ENCODE measurements at places on chromosomes 2 and 18.
A peak's percentile ranks its signal among the peaks of the same experiment; 100 is the strongest.

GRCh38 chr18:58386780-58387179, 242.1 kb downstream of the ALPK2 start:
- DNase-seq = no peak

DNA sequence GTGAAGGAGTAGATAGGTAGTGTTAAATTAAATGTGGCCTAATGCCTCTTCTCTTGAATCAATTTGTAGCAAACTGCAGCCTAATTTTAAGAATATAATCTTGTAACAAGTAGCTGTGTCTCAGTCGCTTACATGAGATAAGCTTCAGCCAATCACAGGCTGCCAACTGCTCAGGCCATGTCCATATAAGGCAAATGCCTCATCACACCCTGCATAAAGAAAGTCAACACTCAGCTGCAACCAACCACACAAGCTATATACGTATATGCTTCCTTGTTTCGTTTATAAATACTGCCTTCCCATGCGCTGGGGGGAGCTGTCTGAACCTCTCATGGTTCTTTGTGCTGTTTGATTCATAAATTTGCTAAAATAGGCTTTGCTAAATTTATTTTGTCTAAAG, 476.3 kb downstream of the TRIB2 start:
- no peak for DNase-seq

DNA sequence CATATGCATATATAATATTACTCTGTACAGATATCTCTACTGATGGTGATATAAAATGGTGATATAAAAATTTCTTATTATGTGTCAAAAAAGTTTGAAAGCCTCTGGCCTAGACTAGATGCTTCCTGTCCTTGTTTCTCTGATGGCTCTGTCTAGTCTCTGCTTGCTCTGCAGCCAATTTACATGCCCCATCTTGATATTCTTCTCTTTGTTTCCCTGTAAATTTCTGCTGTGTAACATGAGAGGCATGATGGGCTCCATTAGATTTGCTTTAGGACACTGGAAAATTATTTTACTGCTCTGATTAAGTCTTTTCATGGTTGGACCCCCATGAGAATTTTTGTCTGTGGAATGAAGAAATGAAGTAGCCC, 24.3 kb downstream of the BABAM2 start:
- DNase-seq = no peak

- DNase-seq = no peak
Measured at GRCh38 chr2:232406556-232407310, at the start of gene ALPG. Gene ALPG, plus strand, starts transcription at chr2:232406844. Its CDS starts 51 bp downstream, at chr2:232406895.

GRCh38 chr2:38430196-38430595, 53.1 kb upstream of the ATL2 start:
- DNase-seq = no peak

- DNase-seq = no peak
Measured at GRCh38 chr18:43442131-43442530, 164.8 kb upstream of the SYT4 start.

DNA sequence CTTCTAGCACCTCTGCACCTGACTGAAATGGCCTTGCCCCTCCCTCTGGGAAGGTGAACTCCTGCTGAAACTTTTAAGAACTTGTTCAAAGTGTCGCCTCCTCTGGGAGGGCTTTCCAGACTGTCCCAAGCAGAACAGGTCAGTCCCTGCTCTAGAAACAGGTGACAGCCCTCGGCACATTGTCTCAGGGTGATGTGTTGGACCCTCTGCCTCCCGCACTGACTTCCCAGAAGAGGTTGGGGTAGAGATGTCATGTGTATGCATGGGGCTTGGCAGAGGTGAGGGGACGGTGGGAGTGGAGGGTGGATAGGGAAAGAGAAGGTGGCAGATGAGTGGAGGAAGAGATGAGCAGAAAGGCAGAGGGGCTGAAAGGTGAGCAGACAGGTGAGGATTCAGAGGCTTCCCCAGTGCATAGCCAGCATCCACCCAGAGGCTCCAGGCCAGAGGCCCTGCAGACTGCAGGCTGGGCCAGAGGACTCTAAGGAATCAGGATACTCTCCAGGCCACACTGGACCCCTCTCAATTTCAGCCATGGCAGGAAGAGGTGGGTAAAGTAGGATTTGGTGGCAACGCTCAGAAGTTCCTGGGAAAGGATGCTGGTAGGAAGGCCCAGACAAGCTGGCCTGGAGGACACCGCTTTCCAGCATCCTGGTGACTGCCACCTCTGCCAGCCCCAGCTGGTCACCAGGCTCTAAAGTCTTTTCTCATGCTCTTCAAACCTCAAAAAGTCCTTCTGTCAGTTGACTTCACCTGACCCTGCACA, 24.8 kb upstream of the TNS1 start:
- DNase-seq = no peak

DNA sequence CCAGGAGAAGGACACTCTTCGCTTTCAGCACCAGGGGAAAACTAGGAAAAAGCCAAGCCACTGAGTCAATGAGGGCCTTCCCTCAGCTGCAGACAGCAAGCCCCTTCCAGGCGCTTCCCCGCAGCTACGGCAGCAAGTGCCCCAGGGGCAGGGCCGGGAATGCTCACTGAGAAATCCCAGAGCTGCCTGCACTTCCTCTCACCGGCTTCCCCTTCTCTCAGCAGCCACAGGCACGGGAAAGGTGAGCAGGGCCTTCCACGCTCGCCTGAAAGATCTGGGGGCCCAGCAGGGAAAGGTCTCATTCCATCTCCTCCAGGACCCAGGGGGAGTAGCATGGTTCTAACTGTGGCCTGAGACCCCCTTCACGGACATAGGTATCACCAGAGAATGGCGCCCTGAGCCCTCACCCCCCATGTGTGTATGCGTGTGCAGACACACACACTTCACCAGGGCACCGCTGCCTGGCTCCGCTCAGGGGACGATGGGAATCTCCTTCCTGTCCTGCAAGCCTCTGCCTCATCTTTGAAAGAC, 29.6 kb upstream of the FOSL2 start:
- DNase-seq = no peak

DNA sequence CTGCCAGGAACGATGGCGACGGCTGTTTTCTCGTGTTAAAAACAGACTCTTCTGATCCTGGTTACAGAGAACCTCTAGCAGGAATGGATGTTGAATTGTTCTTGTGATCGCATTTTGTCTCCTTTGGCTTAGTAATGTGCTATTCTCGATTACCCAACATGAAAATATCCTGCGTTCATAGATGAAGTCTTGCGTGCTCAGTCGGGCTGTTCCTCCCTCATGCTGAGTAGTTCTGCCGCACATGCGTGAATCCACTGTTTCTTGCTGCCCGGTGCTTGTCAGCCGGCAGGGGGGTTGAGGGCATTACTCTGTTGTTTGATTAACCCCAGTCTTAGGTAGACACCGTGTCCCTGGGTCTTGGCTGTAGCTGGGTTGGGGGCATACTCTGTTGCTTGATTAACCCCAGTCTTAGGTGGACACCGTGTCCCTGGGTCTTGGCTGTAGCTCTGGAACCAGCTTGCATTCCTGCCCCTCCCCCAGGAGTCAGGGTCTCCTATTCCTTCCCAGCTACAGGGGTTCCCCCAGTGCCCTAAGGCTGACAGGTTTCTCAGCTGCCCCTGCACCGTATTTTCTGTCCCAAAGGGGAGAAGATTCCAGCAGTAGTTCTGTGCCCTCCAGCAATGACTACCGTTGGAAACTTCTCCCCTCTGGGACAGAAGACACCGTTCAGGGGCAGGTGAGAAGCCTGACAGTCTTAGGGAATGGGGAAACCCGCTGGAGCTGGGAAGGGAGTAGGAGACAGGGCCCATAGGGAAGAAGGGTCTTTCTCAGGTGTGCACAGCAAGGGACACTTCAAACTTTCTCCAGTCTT, 22.1 kb upstream of the ASB1 start:
- DNase-seq = no peak

- DNase-seq = no peak
Measured at GRCh38 chr2:74739129-74739528, 85.1 kb downstream of the SEMA4F start.

DNA sequence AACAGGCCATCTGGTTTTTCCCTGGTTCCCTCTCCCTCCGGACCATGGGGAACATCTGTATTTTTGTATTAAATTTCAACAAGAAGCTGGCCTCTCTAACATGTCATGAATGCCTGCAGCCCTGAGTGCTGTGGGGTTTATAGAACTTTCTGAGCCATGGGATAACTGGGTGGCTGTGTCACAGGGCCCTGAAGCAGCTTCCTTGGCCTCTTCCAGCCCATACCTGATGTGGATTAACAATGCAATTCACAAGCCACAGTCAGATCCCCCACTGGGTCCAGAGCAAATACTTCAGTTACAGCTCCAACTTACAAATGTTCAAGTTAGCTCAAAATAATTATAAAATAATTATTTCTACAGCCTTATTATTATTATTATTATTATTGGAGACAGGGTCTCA, 307.8 kb upstream of the CELF4 start:
- no peak for DNase-seq

GRCh38 chr2:228681979-228682378, 500.5 kb upstream of the SPHKAP start:
- DNase-seq = no peak

GRCh38 chr2:11357428-11357972, 13.1 kb upstream of the ROCK2 start:
- no peak for DNase-seq

GRCh38 chr18:57131782-57132181, 15.1 kb upstream of the BOD1L2 start:
- no peak for DNase-seq

- DNase-seq = no peak
Measured at GRCh38 chr2:121902616-121903015, 147.2 kb downstream of the TSN start.

GRCh38 chr18:48393776-48394175, 15.4 kb downstream of the ZBTB7C start:
- no peak for DNase-seq

- no peak for DNase-seq
Measured at GRCh38 chr2:236932831-236933361, 152.8 kb upstream of the COPS8 start.

- no peak for DNase-seq
Measured at GRCh38 chr2:234914371-234915154, 37.3 kb upstream of the SH3BP4 start.

- peak; percentile 66 for DNase-seq
Measured at GRCh38 chr2:231161877-231162329, 36.5 kb upstream of the ARMC9 start.

DNA sequence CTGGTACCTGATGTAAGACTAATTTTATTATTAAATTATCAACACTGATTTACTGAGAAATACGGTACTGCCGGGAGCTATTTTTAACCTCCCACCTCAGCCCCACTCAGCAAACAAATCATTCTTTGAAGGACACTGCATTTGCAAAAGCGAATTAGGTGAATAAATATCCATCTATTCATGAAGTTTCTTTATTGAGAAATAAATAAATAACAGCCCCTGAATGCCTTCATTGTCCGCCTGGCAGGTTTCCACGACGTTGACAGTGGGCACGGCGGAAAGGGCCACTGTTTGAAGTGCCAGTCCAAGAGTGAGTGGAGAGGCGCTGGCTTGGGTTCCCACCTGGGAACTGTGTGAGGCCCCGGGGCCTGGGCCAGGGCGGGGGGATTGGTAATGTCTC, 15.7 kb downstream of the C1QL2 start:
- no peak for DNase-seq

- DNase-seq = no peak
Measured at GRCh38 chr18:72283148-72283925, 260.8 kb downstream of the CBLN2 start.

GRCh38 chr2:182541268-182541667, 114.4 kb upstream of the PDE1A start:
- DNase-seq = no peak

GRCh38 chr2:190722061-190722759, 73.3 kb downstream of the NAB1 start:
- no peak for DNase-seq

DNA sequence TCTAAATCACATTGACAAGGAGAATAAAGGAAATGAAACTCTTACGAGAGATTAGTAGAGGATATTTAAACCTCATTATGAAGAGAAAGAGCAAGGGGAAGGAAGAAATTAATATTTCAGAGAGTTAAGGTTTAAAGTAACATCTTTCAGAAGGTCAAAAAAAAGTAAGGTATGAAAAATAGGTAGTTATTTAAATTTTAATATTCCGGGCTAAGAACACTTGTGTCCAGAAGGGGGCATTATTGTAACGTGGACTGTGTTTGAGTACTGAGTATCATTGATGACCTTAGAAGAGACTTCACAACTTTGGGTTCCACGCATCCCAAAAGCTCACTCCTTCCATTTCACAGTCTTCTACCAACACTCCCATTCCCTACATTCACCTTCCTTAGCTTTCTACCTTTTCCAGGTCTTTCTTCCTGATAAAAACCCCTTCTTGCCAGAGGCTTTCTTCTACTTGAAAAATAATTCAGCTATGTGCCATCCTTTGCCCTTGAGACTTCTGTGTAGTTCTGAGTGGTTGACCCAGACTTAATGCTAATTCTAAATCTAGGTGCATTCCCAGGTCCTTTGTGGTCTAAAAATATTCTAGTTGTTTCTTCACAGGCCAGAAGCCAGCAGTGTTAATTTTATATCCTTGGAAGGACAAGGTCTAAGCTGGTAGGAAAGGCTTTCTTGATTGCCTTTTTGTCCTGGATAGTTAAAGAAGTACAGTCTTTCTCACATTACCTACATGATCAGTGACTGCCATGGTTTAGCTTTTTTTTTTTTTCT, 16.5 kb downstream of the DYNC1I2 start:
- peak; percentile 35 for DNase-seq

- no peak for DNase-seq
Measured at GRCh38 chr2:133641942-133642725, 73.9 kb upstream of the NCKAP5 start.

DNA sequence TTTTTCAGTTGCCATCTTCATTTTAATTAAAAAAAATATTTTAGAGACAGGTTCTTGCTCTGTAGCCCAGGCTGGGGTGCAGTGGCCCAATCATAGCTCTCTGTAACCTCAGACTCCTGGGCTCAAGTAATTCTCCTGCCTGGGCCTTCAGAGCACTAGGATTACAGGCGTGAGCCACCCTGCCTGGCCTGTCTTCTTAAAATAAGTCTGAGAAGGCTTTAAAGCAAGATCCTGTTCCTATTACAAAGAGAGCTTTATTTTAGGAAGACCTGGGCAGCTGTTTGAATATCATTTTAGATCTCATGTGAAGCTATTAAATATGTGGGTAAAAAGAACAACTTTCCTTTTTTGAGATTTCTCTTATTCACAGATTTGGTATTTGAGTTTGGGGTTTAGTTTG, 1.5 kb downstream of the FAM228A start:
- no peak for DNase-seq

- DNase-seq = peak; percentile 58
Measured at GRCh38 chr2:160419776-160420505, 73.7 kb downstream of the RBMS1 start.
